ENCODE measurements at places on chromosomes 4 and X.

DNA sequence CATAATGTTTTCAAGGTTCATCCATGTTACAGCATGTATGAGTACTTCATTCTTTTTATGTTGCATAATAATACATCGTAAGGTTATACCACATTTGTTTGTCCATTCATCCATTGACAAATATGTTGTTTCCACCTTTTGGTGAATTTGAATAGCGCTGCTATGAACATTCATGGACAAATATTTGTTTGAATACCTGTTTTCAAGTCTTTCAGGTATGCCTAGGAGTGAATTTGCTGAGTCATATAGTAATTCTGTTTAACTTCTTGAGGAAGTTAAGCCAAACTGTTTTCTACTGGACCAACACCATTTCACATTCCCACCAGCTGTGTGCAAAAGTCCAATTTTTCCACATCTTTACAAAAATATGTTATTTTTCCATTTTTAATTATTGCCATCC is 31.5 kb downstream of the IRS4 start:
- no peak for DNase-seq

DNA sequence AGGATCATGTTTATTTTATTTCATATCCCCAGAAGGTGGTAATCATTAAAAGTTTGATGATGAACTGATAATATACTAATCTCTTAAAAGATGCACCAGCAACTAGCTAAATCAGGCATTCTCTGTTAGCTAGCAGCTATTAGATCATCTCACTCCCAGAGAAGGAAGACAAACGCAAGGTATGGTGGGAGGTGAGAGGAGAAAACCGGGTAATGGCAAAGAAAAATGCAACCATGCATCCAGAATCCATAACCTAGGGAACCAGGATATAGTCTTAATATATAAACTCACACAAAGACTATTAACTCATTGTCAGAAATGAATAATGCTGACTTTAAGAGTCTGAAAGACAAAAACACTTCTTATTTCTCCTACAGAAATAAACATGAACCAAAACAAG is 66.1 kb downstream of the WNK3 start:
- DNase-seq = no peak

DNA sequence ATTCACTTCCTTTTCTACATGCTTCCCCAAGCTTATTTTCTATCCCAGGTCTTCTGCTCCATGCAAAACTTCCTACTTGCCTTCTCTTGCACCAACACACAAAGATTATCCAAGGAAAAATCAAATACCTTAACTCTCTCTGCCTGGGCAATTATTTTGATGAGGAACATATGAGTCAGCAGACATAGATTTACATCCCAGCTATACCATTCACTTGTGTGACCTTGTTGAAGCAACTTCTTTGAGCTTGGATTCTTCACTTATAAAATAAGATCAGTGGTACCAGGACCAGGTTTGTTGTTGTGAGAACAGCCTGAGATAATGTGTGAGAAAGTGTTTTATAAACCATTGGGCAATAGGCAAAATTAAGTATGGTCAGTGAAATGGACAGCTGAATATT is 39.1 kb upstream of the TMEM192 start:
- no peak for DNase-seq

DNA sequence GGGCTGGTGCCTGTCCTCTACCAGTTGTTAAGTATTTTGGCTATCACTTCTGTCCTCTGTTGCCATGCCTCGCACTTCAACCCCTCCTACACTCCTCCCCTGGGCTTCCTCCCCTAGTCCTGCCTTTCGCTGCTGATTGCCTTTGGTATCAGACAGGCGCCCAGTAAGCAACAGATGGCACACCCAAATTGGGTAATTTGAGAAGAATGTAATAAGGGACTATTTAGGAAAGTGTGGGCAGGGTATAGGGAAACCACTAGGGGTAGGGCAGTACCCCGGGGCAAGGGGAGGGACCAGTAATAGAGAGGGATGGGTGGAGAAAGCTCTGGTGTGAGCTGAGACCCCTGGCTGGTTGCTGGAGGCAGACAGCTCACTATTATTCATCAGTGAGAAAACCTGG is 172.7 kb upstream of the USP9X start:
- no peak for DNase-seq

DNA sequence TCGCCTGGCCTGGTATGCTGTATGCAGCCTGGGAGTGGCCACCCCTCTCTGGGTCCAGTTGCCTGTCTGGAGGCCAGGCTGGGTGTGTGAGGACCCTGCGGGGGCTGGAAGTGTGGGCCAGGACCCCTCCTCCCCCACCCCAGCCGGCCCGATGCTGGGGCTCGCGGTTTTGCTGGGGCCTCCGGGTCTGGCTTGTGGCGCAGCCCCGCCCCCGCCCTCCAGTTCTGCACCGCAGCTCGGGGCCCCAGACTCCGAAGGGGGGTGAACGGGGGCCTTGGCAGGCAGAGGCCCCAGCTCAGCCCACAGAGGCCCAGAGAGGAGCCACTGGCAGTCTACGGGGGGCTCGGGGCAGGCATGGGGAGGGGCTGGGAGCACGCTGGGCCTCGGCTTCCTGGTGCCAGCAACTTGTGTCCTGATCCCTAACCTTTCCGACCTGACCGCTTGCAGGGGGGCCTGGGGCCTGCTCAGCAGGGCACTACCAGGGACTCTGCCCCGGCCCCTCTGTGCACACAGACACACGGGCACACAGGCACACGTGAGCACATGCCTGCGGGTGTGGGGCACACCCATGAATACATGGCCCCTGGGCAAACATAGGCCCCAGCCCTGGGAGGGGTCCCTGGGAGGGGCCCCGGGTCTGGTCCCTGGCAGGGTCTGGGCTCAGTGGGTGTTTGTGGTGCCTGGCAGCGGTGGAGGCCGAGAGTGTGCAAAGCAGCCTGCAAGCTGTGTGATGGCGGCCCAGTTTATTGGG is 21.4 kb upstream of the FGFR3 start:
- no peak for DNase-seq

DNA sequence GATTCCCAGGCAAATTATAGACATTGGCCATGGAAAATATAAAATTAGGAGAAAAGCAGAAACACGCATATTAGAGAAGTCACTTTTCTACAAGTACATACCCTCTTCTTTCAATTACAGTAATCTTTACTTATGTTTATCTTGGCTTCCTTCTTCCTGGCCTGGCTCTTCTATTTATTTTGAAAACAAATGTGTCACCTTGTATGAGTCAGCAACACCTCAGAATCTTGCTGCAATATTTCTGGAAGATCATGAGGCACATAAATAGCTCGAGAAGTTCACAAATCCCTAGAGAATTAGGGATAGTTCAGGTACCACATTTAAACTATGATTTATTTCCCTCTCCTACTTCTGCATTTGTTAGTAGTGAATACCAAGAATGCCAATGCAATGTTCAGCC is 124.6 kb downstream of the ANOS1 start:
- DNase-seq = no peak

Data from stimulated activated CD8-positive, alpha-beta memory T cell treated with anti-CD3 and anti-CD28 coated beads, Interleukin-4, amount 100 ng/mL, for 4 hours (primary cell).